Stimulated activated CD4-positive, alpha-beta T cell treated with anti-CD3 and anti-CD28 coated beads, Interleukin-4, amount 100 ng/mL, for 1 hour (primary cell): ENCODE measurements at places on chromosomes 11 and 22.

DNA sequence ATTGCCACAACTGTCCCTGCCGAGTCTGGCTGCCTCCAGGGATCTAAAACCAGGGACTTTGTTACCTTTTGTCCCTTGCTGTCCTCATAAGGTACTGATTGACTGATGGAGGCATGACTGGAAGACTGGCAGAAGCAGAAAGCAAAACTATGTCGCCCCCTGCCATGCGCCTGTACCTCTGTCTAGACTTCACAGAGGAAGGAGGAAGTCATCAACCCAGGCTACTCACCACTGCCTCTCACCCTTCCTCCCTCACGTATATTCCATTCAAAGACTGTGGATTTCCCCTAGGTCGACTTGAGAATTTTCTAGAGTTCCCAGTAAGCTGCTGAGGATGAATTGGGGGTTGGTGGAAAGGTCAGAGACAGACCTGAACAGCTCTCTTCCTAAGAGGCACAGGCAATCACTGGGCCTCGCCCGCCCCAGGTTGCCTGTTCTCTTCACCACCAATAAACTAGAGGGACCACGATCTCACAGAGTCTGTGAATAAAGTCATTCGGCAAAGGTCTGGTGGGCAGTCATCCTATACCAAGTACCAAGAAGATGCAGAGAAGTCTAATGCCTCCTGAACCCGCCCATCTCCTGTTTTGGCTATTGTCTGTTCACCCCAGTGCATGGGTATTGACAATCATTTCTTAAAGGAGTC lies 27.5 kb upstream of the CHST1 start:
- DNase-seq = no peak

DNA sequence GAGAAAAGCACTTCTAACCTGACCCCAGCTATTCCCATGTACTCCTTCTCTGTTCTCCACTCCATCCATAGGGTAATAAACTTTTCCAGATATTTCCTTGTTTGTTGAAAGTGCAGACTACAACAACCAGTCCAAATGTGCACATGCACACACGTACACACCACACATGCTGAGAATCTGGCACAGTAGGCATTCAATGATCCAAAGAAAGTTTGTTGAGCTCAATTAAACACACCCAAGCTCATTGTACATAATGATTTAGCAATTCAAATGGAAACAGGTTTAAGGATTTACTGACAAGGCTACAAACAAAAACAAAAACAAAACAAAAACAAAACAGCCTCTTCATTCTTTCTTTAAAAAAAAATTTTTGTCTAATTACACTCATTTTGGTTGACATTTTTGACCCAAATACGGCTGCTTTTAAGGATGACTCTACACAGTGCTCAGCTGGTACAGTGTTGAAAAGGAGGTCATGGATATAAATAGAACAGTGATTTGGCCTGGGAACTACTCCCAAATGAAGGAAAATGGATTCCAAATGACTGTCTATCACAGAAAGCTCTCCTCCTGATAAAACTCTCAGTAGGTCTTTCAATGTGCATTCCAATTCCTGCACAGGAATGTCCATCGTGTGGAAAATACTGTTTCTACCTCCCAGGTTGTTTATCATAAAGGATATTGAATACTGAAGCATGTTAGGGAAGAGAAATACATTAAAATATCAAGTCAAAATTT lies 232.2 kb downstream of the GUCY1A2 start:
- DNase-seq = no peak

DNA sequence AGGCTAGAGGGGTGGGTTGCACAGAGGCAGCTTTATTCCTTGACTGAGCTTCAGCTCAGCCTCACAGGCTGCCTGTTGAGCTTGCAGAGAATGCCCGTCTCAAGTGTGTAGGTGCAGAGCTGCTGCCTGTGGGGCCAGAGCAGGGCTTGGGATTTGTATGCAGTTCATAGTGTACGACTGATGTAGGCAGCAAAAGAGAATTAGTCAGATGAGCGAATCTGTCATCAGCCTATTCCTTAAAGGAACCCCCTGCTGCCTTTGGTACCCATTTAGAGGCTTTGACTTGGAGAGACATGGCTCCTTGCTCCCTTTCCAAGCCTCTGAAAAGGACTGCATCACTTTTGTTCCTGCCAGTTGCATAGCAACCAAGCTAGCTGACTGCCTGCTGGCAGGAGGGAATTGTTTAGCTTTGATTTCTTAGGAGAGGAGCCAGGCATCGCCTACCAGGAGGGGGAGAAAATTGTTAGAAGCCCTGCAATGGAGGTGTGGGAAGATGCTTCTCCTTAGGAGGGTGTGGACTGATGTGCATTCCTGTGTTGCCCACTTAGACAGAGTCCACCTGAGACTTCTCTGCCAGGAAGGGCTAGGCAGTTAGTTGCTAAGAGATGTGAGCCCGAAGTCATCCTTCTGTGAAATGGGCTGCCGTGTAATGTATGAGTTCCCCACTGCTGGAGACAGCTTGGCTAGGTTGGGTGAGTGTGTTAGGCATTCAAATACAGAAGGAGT lies 10.9 kb downstream of the ACO2 start:
- no peak for DNase-seq

DNA sequence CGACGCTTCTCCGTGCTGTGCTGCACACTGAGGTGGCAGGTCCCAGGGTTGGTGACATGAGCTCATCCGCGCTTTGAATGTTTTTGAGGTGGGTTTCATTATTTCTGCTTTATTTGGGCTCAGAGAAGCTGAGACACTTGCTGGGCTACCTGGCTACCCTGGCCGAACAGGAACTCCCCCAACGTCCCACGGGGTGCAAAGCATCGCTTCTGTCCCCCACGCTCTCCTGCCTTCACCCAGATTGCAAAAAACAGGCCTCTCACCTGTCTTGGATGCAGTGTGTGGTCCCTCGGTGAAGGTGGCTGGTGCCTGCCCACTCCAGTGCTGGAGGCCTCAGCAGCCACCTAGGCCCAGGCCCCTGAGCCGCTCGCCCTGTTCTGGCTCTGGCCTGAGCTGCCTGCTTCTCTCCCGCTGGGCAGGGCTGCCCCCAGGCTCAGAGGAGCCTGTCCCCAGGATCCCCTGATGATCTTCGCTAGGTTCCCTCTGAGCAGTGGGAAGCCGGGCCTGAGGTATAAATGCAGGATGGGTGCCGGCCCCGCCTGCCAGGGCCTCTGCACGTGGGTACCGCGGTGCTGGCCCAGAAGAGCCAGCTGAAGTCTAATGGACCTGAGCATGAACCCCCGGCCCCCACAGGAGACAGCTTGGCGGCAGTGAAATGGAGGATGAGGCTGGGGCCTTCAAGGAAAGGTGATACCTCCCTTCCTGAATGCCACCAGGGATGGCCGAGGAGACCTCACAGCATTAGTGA lies 15.8 kb upstream of the MRGPRD start:
- DNase-seq = no peak

- DNase-seq = no peak
Observed at GRCh38 chr22:41383085-41383484, 1.3 kb downstream of the TEF start.

- DNase-seq = peak; percentile 72
Observed at GRCh38 chr22:50270666-50271394, 650 bp upstream of the MAPK11 start.

- DNase-seq = peak; percentile 42
Observed at GRCh38 chr11:121451178-121451985, 732 bp upstream of the SORL1 start.

GRCh38 chr11:33654594-33654993 lies 46.0 kb downstream of the C11orf91 start:
- DNase-seq = no peak

DNA sequence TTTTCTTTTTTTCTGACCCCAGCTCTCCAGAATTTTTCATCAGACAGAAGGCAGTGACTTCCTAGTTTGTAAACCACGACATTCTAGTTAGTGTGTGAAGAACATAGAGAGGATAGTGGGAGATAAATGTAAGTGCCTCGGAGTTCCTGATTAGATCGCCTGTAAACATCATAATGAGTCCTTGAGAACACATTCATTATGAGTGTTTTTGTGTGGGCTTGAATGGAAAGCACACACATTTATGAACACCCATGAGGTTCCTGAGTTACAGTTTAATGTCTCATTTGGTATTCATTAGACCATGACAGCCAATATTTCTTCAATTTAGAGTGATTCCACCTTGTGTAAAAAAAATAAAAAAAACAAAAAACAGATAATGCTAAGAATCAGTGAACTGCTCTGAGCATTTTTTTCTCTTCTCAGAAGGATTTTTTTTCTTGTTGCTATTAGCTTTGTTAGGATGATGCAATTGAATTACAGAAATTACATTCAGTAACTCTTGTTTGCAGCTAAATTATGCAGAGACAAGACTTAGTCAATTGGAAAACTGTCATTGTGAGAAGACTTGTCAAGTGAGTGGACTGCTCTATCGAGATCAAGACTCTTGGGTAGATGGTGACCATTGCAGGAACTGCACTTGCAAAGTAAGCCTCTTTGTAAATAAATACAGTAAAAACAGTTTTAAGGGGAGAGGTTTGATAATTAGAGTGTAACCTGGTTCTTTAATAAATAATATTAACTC lies 257.6 kb downstream of the NELL1 start:
- DNase-seq = no peak

DNA sequence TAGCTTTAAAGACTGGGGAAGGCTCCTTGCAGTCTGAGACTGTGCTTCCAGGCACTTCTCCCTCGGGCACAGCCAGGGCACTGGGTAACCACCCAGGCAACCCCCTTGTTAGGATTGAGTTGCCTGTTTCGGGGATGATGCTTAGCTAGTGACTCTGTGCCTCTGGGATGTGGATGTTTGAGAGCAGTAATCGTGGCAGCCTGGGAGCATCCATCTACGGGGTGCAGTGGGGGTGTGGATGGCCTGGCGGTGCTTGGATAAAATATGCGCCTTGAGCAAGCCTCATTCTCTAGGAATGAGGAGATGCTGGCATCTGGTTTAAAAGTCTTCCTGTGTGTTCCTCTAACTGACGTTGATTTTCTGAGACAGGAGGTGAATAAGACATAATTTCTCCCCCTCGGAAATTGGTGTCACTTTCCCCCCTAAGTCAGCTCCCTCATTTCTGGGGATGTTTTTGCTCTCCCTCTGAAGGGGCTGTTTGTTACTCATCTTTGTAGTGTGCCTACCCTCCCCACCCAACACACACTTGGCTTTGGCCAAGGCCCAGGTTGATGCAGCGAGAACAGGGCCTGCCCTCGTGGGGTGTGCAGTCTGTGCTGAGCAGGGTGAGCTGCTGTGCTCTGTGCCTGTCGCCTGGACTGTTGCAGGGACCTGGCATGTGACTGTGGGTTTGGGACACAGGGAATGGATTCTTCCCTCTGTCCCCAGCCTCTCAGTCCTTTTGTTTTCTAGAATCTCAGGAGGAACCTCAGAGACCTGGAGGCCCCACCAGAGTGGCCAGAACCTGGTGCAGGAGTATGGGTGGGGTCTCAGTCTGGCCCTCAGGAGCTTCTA lies 2.0 kb downstream of the GNAZ start:
- no peak for DNase-seq

GRCh38 chr22:24432059-24432853 lies 4.9 kb downstream of the ADORA2A start:
- DNase-seq = peak; percentile 49

DNA sequence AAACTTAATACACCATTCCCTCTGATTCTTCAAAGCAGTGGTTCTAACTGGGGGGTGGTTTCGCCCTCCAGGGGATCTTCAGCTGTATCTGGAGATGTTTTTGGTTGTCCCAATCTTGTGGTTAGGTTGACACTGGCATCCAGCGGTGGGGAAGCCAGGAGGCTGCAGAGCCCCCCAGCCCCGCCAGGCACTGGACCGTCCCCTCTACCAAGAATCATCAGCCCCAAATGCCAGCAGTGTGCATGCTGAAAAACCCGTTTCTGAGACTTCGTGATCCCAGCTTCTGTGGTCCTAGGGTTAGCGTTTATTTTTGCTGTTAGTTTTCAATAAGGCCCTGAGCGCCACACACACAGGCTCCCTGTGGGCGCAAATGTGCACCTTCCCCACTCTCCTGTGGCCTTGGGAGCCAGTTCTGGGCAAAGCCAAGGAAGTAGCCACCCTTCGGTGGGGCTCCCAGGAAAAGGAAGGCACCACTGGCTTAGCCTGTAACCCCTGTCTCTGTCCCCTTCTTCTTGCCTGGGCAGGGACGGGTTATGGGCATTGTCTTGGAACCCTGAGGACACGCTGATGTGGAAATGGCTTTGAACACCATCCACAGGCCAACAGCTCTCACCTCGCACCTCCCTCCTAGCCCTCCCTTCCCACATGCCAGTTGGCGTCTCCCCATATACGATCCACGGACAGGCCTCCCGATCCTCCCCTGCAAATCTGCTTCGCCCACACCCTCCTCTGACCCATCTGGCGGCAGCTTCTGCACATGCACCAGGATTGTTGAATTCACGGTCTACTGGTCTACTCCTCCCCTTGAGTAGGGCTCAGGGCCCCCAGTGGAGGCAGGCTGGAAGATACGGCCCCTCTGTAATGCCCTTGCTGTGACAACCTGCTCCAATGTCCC lies 71.4 kb upstream of the CCND1 start:
- DNase-seq = no peak

DNA sequence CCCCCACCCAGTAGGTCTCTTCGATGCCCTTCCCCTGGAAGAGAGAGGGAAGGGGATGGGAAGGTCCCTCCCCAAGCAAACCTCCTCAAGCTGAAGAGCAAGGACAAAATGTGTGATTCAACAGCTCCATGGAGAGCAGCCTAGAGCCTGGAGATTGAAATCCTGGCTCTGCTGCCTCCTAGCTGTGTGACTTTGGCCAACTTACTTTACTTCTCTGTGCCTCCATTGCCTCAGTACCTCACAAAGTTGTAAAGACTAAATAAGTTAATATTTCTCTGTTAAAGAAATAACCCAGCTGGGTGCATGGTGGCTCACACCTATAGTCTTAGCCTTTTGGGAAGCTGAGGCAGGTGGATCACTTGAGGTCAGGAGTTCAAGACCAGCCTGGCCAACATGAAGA lies 21.1 kb upstream of the LRRC32 start:
- DNase-seq = no peak

- no peak for DNase-seq
Observed at GRCh38 chr11:17588166-17588565, 41.1 kb downstream of the OTOG start.

GRCh38 chr22:33329398-33329797 lies 271.2 kb upstream of the SYN3 start:
- DNase-seq = no peak

- DNase-seq = no peak
Observed at GRCh38 chr11:114472661-114473060, 33.4 kb downstream of the REXO2 start.

DNA sequence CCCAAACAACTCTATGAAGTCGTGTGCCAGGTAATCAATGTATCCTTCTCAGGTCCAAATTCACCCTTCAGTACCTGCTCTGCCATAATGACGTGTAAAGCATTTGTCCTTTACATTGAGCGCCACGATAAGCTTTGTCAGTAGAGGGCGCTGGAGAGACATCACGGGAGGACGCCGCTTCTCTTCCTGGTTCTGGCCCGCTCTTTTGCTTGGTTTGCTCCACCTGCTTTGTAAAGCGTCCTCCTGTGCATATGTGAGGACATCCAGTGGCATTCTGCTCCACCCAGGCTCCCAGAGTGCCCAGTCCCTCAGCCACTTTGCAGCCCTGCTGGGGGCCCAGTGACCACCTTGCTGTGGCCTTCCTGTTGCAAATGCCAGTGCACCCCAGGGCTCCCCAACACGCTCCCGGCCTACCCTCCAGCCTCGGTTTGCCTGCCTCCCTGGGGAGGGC lies 61.1 kb downstream of the WT1 start:
- peak; percentile 3 for DNase-seq

GRCh38 chr11:14376920-14377319 lies 17.9 kb upstream of the RRAS2 start:
- no peak for DNase-seq
